HuH-7.5 (cell line): ENCODE measurements at places on chromosomes 5 and 9.

- DNase-seq = no peak
Measured at GRCh38 chr5:20555034-20555433, 567.0 kb upstream of the CDH18 start.

- DNase-seq = no peak
Measured at GRCh38 chr5:180652346-180652745, 2.9 kb upstream of the FLT4 start.

DNA sequence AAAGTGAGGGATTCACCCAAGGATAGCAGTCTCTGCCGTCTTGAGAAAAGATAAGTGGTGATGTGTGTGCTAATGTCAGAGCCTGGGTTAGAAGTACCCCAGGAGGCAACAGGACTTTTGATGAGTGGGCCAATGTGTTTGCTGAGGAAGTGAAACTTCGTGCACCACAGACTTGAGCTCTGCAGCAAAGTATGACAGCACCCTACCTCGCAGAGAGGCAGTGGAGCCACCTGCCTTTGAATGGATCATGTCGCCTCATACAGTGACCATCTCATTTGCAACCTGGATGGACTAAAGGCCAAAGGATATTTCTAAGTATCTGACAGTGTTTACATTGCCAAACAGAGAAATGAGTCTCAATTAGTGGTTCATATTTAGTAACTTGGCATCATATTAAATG, 593.9 kb upstream of the GRAMD2B start:
- DNase-seq = no peak

- DNase-seq = no peak
Measured at GRCh38 chr9:7298123-7298522, 501.5 kb downstream of the DMAC1 start.

DNA sequence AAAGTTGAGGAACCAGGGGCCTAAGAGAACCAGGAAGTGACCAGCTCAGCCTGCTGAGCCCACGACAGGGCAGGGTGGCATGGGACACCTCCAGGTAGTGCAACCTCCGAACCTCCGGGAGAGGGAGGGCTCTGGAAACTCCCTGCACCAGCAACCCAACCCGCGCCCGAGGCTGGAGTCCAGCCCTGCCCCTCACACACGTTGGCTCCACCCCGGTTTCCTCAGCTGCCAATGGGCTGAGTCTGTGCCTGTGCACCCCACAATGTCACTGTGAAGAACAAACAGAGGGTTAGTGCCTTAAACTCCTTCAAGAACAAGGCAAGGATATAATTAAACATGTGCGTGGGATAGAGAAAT, 17.0 kb upstream of the UNC5A start:
- no peak for DNase-seq

DNA sequence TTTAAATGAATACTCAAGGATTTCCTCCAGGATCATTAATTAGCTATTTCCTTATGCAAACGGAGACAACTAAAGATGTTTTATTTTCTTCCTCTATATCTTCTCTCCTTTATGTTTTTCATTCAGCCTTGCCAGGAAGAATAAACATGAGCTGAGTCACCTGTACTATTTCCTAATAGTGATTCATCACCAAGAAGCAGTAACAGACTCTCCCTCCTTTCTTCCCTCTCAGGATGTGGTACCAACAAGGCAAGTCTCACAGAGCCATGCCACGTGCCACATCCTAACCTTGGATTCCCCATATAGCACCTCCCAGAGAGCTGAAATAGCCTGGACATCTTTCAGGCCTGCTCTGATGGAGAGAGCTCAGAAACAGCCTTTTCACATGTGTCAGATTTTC, 758.6 kb upstream of the DMAC1 start:
- no peak for DNase-seq

DNA sequence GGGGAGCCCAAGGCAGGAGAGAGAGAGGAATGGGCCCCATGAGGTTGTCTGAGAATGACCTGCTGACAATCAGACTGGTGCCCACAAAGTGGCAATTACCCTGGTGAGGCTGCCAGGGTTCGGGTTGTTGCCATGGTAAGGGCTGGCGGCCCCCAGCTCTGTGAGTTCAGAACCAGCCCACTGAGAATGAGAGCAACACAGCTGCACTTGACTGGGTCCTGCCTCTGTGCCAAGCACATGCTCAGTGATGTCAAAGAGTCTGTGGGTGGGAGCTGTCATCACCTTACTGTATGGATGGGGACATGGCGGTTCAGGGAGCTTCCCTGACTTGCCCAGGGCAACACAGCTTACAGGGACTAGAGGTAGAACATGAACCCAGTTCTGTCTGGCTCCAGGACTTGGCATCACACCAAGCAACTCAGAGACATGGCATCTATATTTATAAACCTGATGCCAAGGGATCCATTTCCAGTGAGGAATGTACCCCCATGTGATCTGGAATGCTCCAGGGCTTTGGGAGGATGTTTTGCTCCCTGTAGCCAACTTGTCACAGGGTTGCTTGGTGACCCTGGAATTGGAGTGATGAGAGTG, 38.2 kb upstream of the TEX48 start:
- DNase-seq = no peak

- DNase-seq = no peak
Measured at GRCh38 chr9:115598751-115599150, 480.8 kb upstream of the TNC start.

GRCh38 chr5:56078278-56079156, 83.8 kb upstream of the IL6ST start:
- DNase-seq = no peak

- no peak for DNase-seq
Measured at GRCh38 chr5:122775550-122776542, 966 bp downstream of the SNX2 start.

DNA sequence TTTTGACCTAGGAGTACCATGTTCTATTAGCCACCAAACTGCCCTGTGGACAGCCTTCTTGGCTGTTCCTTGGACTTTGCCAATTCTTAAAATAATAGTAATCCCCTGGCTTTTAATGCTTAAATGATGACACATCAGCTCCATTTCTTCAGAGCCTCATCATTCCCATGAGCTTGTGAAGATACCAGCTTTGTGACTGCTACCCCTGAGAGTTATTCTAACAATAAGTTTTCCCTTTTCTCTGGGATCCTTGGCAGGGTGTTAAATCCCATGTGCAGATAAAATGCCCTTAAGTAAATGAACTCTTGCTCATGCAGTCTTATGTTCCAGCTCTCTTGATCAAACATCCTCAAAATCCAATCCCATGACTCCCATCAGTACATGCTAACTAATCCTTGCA, 415.3 kb downstream of the CETN3 start:
- DNase-seq = no peak

- DNase-seq = no peak
Measured at GRCh38 chr5:66362687-66363086, 218.6 kb downstream of the SREK1 start.

DNA sequence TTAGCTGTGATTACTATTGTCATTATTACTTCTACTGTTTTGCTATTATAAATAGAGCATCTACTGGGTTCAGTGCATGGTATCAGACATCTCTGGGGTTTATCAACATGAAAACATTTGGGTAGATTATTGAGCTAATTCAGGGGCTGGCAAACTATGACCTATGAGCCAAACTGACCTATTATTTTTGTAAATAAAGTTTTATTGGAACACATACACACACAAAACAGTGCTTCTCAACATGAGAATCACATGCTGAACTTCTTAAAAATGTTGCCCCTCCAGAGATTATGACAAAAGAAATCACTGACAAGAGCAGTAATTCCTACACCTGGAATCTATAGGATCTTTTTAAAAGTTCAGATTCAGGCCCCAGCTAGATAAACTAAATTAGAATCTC, 30.4 kb downstream of the SLC31A2 start:
- DNase-seq = no peak

GRCh38 chr9:76643399-76644117, 120.7 kb upstream of the PCA3 start:
- DNase-seq = no peak

GRCh38 chr9:98317134-98317857, 61.8 kb upstream of the TBC1D2 start:
- DNase-seq = no peak

GRCh38 chr9:35490910-35491465, 1.1 kb downstream of the RUSC2 start:
- DNase-seq = no peak

GRCh38 chr9:137085920-137086530, 760 bp upstream of the MAN1B1 start:
- peak; percentile 52 for DNase-seq

GRCh38 chr5:175837171-175837699, 34.1 kb upstream of the CPLX2 start:
- DNase-seq = no peak

DNA sequence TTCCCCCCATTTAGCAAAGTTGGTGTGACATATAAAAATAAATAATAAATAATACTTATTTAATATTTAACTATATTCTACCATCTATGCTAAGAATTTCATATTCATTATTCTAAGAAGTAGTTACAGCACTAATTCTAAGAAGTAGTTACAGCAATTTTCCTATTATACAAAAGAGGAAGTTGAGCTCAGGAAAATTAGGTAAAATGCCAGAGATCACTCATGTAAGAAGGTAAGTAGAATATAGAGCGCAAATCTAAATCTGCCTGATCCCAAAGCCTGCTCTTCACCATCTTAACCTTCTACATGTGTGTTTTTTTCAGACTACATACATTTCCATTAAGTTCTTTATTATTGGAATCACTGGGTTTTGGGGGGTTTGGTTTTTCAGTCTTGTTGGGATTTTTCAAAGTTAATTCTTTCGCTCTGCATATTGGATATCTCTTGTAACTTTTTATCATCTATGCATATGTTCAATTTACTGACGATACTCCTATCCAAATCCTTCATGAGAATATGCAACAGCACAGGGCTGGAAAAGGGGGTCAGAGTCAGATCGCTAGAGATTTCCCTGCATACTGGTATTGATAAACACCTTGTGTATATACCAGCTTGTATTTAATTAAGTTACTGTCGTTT, 852.1 kb downstream of the MAT2B start:
- no peak for DNase-seq

DNA sequence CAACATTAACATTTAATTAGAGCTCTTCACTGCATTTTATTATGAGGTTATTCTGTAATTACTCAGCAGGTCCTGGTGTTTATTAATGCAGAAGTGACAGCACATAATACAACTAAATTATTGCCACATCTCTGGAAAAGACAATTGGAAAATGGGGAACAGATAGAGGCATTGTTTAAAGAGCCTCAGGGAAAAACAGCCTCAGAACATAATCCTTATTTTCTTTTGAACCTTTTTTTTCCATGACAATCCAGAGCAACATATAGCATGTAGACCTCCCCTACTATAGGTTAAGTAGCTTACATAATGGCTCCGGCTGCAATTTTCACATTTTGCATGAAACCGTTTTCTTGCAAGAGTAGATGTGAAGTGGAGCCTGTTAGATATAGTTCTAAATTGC, 87.2 kb downstream of the RMI1 start:
- DNase-seq = no peak
